H1 (cell line): ENCODE measurements at places on chromosomes 7 and 10.

DNA sequence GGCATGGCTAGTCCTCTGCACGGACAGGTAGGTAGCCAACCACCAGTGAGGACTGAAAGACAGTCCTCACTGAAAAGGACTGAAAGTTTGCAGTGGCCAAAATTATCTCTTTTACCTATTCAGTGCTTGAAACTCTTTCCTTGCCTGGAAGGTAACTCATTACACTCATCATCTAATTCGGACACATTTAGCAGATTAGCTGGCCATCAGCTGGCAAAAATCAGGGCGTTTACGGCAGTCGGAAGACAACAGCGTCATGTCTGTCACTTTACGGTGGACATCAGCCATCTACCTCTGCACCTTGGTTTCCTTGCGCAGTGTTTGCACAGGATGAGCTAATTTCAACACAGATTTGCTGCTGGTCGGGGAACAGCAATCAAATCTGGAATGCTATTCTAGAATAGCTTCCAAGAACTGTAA, 740 bp downstream of the ANXA7 start:
- DNase-seq = no peak

DNA sequence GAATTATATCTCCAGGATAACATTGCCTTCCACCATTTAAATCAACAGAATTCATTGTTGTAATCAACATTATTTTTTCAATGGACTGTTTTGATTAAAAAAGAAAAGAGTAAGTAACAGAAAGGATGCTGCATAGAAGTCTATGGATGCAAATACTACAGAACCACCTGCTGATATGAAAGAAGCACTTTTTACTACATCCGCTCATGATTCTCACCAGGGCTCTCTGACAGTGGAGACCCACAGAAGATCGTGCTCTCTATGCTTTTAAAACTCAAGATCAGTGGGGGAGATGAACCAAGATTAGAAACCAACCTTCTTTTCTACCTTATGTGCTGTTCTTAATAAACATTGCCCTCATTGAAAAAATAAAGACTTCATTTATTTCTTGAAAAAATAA, 24.4 kb downstream of the RHOBTB1 start:
- DNase-seq = no peak

GRCh38 chr10:14600065-14600464, 174.6 kb downstream of the FAM107B start:
- no peak for DNase-seq

DNA sequence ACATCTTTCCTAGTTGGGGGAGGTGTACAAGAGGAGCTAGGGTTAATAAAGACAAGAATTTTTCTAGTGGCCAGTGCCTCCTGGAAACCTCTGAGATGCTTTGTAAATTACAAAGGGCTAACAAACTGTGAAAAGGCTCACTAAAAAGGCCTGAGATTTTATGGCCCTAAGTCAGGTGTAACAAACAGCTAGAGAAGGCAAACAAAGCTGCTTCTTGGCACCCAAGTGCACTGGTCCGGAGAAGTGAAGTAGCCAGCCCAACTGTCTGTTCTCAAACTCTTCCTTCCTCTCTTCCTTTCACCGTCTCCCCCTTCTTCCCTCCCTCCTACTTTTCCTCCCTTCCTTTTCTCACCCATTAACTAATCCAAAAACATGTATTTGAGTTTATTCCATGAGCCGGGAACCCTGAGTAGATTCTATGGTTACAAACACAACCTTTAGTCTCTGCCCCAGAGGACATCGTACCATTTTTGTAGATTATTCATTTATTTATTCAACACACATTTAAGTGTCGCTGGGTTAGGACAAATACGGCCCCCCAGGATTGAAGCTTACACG, 143.4 kb upstream of the PCGF5 start:
- DNase-seq = no peak

DNA sequence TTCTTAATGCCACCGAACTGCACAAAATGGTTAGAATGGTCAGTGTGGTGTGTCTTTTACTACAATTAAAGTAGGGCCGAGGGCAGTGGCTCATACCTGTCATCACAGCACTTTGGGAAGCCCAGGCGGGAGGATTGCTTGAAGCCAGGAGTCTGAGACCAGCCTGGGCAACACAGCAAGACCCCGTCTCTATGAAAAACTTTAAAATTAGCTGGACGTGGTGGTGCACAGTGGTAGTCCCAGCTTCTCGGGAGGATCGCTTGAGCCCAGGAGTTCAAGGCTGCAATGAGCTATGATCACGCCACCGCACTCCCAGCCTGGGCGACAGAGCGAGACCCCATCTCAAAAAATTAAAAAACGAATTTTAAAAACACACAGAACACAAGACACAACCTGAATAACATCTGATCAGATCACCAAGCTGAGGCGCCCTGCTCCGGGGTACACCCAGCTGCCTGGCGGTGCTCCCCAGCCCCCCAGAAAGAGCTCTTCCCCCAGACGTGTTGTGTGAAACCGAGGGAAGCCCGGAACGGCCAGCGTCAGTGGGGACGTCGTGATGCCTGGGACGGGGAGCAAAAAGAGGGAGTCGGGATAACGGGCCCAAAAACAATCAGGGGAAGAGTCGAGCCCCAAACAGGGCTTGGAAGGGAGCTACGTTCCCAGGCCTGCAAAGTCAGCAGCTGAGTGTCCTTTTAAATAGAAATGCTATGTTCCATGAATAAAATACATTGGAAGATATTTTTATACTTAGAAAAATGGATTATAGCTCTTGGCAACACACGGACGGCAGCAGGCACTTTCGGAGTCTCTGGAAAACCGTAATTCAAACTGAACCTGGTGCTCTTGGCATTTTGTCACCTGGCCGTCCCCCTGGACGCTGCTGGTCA, 80.7 kb upstream of the PDGFA start:
- no peak for DNase-seq

GRCh38 chr10:7464691-7465090, 53.9 kb upstream of the SFMBT2 start:
- no peak for DNase-seq

DNA sequence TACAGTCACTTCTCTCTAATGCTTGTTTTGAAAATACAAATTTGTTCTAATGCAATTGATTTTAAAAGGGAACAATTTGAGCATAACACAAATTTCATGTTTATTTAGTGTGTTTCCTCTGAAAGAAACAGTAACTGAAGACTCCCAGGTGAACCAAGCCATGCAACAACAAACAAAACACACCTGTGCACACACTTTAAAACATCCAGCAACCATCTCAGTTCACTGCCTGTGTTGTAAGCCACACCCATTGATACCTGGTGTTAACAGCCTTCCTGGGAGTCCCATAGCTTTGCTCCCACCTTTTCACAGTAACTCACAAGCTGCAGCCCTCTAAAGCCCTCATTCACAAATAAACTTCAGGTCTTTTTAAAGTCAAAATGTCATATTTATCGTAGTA, 89.3 kb downstream of the DOCK4 start:
- no peak for DNase-seq

DNA sequence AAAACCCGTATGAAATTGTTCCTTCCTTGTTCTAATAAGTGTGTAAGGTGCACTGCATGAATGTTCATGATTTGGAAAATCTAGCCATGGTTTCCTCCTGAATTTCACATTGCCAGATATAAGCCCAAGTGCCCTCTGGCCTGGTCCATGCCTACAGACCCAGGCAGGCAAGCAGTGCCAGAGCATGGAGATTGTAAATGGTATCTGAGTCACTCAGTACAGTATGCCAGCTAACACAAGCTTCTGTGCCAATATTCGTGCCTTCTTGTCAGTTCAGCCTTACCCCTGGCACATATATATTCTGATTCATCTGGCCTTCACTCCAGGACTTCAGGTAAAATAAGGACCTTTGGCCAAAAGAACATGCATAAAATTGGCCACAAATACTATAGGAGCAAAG, 38.4 kb upstream of the PDE1C start:
- no peak for DNase-seq
